Activated T-helper 17 cell treated with anti-CD3 and anti-CD28 coated beads, Interleukin-2, amount 50 U/mL, for 72 hours (primary cell): ENCODE measurements at places on chromosomes 1 and 21.

DNA sequence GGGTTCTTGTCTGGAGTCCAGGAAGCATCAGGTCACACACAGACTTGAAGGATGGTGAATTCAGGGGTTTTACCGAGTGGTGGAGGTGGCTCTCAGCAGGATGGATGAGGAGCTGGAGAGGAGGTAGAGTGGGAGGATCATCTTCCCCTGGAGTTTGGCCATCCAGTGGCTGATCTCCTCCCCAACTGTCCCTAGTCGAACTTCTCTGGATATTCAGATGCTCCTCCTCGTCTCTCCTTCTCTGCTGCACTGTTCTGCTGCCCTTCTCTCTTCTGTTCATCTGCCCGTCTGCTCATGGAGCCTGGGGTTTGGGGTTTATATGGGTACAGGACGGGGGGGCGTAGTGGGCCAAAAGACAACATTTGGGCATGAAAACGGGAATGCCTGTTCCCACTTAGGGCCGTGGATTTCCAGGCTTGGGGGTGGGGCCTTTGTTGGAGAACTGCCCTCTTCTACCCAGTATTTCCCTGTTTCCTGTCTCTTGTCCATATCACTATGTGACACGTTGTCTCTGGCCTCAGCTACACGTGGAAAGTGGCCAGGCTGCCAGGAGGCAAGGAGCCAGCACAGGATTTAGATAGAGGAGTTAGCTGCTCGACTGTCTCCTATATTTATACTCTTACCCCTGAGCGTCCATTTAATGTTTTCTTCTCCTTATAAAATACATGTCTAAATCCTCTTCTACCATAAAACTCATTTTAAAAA, 76.7 kb downstream of the SIPA1L2 start:
- no peak for ATAC-seq

DNA sequence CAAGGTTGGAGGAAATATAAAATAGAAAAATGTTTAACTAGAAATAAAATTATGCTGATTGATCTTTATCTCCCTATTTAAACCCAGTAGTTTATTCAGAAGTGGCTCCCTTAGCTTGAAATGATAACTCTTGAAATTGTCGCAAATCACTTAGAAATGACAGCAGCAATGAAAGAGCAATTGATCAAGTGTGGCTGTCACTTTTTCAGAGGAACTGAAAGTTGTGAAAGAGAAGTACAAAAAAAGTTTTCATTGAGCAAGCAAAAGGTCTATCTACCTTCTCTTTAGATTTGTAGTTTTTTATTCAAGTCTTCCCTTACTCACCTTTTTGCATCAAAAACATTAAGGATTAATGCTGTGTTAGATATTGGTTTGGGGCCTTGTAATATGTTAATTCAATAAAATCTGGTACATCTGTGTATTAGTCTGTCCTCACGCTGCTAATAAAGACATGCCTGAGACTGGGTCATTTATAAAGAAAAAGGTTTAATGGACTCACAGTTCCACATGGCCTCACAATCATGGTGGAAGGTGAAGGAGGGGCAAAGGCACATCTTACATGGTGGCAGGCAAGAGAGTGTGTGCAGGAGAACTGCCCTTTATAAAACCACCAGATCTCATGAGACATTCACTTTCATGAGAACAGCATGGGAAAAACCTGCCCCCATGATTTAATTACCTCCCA, 48.3 kb downstream of the LRRC8C start:
- no peak for ATAC-seq

GRCh38 chr1:102897557-102897956, 210.8 kb downstream of the COL11A1 start:
- ATAC-seq: no peak

DNA sequence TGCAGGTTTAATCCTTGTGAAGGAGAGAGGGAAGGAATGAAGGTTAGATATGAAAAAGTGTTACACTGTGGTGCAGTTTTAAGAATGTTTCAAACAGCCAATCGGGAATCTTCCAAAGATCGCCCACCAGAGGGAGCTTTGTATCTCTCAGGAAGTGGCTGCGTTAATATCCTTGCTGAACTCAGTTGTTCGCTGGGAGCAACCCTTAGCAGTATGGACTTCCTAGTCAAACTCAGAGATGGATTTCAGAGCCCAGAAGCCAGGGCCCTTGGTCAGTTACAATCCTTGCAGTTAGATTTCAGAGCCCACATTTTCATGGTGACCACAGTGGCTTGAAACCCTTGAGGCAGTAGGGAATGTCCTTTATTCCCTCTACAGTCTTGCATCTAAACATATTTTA, 136.2 kb downstream of the NTNG1 start:
- ATAC-seq: no peak

- no peak for ATAC-seq
These were observed 220.3 kb upstream of the NFIA start for GRCh38 chr1:60861961-60862567.

GRCh38 chr1:226862890-226863289, 7.5 kb upstream of the PSEN2 start:
- no peak for ATAC-seq

- no peak for ATAC-seq
These were observed 633.0 kb downstream of the SMYD3 start for GRCh38 chr1:245873883-245874671.

DNA sequence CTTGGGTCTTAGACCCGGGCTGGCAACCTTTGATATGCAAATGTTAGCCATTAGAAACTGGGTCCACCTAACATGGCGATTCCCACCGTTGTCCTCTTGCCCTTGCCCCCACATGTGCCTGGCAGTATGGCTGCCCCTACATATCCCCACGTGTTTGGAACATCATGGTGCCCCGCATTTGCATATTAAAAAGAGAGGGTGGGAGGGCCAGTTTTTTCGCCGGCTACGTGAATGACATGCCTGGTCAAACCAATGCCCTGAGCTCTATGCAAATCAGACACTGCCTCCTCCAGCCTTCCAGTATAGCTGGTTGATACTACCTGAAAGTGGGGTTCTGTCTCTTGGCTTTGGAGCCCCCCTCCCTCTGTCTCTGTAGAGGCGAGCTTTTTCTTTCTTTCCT, 133.0 kb downstream of the CDC42BPA start:
- no peak for ATAC-seq

- no peak for ATAC-seq
These were observed 47.0 kb upstream of the EFHD2 start for GRCh38 chr1:15362737-15363128.

DNA sequence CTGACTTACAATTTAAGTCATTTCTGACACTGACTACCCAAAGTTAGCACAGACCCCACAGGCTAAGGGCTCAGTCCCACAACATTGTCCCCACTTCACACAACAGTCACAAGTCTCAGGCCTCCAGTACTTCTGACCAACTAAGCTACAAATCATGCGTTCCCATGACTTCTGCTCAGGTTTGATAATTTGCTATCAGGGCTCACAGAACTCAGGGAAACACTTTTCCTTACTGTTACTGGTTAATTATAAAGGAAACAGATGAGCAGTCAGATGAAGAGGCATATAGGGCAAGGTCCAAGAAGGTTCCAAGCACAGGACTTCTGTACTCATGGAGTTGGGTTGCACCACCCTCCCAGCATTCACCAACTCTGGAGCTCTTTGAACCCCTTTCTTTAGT, 151.2 kb upstream of the TNR start:
- no peak for ATAC-seq

- no peak for ATAC-seq
These were observed 19.4 kb downstream of the PLEKHA6 start for GRCh38 chr1:204340081-204340889.

DNA sequence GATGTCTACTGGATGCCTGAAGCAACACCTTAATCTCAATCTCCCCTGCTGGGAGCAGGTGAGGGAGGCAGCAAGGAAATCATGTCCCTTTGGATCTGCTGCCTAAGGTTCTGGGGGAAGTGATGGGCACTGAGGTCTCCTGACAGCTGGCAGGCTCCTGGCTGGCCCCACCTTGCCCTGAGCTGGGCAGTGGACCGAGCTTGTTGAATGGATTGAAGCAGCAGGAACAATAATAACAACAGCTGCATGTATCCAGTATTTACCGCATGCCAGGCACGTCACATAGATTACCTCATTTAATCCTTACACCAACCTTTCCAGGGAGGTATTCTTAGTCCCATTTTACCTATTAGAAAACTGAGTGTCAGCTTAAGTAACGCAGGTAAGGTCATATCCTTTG, 133.9 kb downstream of the PLXNA2 start:
- ATAC-seq: no peak

DNA sequence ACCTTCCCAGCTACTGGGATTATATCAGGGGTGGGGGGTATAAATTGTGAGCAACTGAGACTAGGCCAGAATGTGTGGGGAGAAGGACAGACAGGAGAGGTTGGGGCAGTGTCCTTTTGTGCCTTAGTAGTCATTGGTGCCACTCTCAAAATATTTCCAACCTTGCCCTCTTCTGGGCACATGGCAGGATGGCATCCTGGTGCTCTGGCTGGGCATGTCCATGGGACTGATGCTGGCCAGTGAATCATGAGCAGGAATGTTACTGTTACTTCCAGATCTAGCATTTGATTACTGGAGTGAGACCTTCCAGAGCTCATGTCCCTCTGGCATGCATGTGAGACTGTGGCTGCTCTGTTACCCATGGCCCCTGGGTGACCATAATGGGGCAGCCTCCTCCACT, 151.2 kb downstream of the MATN1 start:
- no peak for ATAC-seq

DNA sequence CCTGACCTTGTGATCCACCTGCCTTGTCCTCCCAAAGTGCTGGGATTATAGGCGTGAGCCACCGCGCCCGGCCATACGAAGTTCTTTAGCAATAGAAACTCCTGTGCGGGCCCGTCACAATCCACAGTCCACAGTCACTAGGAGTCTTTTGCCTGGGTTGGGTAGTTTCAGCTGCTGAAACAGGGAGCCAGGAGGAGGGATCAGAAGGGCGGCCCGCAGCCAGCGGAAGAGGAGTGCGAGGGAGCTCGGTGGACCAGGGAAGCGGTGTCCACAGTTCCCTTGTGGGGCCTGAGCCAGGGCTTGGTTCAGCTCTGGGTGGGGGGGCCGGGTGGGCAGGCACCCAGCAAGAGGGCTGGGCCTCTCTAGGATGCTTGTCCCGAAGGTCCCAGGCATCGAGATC, 17.9 kb upstream of the HSPG2 start:
- ATAC-seq: no peak

DNA sequence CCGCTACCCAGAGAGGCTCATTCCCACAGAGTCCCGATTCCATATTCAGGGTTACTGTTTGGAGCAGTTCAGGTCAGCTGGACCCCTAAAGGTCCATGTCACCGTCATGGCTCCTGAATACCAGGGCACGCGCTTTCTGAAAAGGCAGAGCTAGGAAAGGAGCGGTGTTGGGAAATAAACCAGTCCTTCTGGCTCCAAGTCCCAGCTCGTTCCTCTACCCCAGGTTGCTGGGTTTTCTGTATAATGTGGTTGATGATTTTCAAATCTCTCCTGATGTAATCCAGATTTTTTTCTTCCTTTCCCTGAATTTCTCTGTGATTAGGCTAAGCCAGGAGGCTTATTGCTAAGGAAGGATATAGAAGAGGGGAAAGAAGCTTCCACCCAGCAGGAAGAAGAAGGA, 14.0 kb upstream of the PKP1 start:
- no peak for ATAC-seq

DNA sequence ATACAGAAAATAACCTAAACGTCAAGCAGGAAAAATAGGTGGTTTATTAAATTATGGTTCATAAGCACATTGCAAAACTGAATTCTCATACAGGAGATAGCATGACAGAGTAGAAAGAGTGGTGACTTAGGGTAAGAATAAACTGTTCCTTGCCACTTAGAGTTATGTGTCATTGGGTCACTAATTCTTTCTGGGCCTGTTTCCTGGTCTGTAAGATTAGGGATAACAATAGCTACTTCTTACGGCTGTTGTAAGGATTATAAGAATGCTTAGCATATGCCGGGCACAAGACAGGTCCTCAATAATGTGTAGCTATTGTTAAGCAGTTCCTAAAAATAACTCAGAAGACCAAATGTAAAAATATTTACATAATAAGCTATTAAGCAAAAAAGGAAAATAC, 24.2 kb downstream of the SNRNP40 start:
- no peak for ATAC-seq

DNA sequence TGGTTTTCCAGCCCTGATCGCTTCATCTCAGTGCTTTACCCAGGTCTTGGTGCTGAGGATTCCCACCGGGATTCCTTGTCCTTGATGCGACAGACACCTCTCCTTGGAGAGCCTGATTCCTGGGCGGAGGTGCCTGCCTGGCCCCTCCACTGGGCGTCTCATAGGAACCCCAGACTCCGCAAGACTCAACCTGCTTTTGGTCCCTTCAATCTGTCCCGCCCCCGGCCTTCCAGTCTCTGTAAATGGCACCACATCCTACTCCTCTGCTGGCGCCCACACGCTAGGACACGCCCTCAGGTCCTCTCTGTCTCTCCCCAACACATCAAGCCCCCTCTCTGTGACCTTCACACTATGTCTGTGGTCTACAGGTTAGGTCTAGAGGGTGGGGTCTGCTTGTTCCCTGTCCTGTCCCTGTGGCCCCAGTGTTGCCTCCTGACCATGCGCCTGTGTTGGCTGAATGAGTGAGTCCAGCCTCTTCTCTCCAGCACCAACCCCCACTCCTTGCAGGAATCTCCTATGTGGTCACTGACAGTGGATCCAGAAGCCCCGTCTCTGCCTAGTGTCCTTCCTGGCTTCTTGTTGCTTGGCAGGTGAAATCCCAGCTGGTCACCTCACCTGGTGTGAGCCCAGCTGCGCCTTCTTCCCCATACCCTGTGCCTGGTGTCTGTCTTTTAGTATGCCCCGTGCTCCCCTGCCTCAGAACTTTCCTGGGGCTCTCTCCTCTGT, 119.7 kb upstream of the C1orf174 start:
- no peak for ATAC-seq

DNA sequence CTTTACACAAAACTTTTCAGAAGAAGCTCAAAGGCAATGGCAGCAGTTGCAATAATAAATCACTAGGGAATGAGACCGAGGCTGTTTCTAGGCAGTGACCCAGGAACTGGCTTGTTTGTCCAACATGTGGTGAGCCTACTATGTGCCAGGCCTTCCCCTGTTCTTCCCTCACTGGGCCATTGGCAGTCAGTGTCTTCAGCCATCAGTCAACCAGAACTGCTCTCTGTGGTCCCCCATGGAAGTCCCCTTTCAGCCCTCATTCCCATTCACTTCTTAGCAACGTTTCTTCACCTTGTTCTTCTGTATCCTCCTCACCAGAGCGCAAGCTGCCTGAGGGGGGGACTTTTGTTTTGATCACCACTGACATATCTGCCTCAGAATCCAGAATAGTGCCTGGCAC, 274.1 kb downstream of the RRAGC start:
- ATAC-seq: no peak

DNA sequence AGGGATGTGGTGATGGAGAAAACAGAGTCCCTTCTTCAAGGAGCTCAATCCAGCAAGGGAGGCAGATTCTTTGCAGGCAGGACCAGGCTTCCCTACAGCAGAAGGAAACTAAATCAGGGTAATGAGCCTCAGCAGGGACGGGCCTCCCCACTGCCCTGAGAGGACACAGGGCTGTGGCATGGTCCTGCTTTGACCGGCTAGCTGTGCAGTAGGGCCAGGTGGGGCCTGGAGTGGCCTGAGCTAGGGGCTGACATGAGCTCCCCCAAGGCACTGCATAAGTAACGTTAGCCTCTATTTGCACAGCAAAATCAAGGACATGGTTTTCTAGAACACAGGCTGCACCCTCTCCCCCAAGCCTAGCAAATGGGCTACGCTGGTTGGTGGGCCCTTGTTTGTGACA, 162.9 kb downstream of the RYR2 start:
- ATAC-seq: no peak
